ENCODE measurements at places on chromosomes 12 and 14.

GRCh38 chr12:76260390-76260748, 87.8 kb downstream of the BBS10 start:
- DNase-seq = peak; percentile 62

DNA sequence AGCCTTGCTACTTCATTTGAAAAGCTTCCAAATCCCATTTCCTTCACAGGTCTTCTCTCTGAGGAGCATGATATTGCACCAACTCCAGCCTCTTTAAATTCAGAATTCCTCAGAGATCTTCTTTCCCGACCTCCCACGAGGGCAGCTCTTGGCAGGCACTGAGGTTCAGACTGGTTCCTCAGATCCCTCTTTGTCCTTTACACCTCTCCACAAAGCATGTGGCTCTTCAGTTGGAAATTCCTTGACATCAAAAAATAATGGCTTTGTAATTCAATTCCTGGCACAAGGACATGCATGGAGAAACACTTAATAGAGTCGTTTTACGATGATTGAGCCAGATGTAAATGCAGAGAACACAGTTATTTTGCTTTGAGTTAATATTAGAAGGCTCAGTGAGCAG, 63.2 kb upstream of the TMX1 start:
- DNase-seq = no peak

GRCh38 chr12:104736307-104736706, 221.8 kb downstream of the SLC41A2 start:
- DNase-seq = no peak

DNA sequence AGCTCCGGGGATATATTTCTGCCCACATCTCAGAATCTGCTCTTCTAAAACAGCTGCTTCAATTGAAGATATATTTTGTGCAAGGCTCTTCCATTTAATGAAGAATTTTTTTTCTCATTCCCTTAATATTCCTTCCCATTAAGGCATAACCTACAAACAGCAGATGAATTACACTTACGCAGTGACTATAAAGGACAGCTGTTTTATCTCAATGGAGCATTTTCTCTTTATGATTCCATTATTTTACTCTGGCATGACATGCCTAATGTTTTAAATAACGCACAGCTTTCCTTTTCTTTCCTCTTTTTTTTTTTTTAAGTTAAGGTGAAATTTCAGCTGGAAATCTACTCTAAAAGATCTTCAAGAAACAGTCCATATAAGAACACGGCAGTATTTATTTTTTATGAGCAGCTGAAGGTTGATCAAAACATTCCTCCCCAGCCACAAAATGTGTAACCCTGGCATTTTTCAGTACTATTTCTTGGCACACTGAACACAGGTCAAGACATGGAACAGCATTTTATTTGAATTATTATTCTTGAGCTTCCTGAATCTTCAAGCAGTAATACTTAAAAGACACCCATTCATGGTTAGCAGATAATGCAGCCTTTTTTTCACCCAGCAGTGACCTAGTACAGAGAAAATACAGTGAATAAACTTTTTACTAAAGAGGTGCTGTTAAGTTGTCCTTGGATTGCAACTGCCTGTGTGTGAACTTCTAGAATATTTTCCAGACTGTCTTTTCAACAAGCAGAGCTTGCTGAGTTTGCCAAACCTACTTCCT, 118.1 kb upstream of the FOXN3 start:
- peak; percentile 2 for DNase-seq

- peak; percentile 46 for DNase-seq
Observed at GRCh38 chr12:42638697-42639096, 49.2 kb upstream of the PRICKLE1 start.

DNA sequence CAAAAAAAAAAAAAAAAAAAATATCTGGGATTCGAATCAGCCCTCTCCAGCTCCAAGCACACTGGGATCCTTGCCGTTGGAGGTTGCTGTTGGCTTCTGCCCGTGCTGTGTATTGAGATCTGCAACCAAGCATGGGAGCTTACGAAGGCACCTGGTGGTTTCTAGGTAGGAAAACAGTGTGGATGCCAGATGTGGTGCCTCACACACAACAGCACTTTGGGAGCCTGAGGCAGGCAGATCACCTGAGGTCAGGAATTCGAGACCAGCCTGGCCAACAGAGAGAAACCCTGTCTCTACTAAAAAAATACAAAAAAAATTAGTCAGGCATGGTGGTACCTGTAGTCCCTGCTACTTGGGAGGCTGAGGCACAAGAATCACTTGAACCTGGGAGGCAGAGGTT, 47.4 kb downstream of the ATF7 start:
- no peak for DNase-seq

GRCh38 chr12:79128956-79129355, 264.4 kb downstream of the SYT1 start:
- DNase-seq = no peak

GRCh38 chr12:79778802-79779448, 88.2 kb upstream of the PAWR start:
- no peak for DNase-seq

GRCh38 chr12:48002773-48003218, 1.5 kb downstream of the COL2A1 start:
- DNase-seq = peak; percentile 6

- DNase-seq = no peak
Observed at GRCh38 chr14:23376482-23377197, at the start of gene CMTM5. TSS of gene CMTM5 (plus strand) at chr14:23377046. CDS start at chr14:23377252, 206 bp downstream.

GRCh38 chr12:69130064-69130463, 109.3 kb upstream of the CPSF6 start:
- DNase-seq = no peak

All from mammary epithelial cell (primary cell).